ENCODE measurements at places on chromosomes 11 and 22.

DNA sequence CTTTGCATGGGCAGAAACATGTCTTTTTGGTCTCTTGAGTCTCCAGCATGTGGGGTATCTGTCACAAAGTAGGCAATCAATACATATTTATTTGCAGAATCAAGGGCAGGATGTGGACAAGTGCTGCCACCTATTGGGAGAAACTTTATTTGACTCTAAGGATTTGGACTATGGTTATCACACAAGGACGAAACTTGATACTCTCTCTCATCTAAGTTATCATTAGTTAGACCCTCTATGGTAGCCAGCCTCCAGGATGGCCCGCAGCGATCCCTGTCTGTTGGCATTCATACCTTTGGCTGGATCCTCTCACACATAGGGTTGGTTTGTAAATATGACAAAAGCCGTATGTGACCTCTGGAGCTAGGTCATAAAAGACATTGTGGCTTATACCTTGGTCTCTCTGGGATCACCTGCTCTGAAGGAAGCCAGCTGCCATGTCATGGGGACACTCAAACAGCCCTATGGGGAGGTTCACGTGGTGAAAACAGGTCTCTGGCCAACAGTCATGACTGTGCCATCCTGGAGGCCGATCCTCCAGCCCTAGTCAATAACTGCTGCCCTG lies 1.1 kb upstream of the FBXO7 start:
- peak; percentile 22 for DNase-seq

GRCh38 chr11:45155058-45155551 lies 8.7 kb downstream of the PRDM11 start:
- DNase-seq: no peak

DNA sequence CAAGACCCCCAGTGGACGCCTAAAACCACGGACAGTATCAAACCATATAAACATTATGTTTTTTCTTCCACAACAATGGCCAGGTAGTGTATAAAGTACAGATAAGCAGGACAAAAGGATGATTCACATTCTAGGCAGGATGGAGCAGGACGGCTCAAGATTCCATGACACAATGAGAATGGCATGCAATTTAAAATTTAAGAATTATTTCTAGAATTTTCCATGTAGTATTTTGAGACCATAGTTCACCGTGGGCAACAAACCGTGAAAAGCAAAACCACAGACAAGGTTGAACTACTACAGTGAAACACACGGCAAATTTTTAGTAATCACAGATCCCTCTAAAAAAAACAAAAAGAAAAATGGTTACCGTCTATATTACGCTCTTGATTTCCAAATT lies 7.5 kb downstream of the NARS2 start:
- DNase-seq: no peak

DNA sequence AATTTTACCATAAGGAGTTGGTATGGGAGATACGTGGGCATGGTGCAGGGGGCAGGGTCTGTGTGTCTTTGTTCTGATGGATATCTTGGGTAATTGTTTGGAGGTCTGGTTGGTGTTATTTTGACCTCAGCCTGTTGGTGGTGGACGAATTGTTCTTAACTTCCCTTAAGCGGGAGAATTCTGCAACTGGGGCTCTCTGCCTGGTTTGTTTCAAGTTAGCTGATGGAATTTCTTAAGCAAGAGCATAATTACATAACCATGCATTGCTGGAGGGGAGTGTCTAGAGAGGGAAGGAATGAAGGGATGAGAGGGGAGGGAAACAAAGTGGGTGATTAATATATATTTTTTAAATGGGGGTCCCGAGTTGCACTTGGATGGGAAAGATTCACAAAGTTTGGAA lies 908.5 kb upstream of the RAG2 start:
- no peak for DNase-seq

DNA sequence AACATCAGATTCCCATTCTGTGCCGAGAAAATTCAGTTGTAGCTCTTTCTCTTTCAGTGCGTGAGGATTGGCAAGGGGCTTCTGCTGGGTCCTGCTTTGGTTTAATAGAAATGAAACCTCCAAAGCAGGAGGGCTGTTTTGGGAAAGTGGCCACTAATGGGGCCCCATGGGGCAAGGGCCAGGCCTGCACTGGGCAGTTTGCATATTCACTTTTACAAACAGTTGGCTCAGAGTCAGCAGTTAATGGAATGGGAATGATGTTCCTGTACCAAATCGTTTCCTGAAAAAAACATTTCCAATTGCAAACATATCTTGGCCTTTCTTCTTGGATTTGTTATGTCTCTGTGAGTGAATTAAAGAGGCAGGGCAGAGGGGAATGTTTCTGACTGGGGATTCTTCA lies 92.1 kb downstream of the PARVA start:
- no peak for DNase-seq

DNA sequence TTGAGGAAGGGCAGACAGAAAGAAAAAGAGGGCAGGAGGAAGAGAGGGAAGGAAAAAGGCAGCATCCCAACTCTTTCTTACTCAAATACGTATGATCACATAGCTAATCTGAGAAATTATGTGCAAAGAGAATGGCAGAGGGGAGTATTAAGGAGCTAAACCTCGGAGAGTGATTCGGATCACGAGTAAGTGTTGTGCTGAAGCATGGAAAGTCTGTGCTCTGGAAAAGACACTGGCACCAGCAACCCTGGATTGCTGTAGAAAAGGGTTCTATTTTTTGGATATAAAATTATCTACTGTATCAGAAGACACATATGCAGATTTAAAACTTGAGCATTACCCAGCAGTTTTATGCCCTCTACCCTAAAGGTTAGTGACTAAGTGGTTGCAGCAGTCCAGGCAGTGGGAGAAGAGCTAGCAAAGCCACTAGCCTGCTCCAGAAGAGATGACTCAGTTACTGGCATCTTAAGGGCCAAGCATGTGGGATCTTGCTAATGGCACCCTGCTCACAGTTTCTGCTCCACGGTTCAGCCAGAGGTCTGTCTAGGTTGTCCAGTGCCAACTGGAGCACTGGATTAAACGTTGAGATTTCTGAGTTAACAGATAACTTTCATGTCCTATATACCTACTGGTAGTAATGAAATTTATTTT lies 151.7 kb downstream of the SWAP70 start:
- no peak for DNase-seq

DNA sequence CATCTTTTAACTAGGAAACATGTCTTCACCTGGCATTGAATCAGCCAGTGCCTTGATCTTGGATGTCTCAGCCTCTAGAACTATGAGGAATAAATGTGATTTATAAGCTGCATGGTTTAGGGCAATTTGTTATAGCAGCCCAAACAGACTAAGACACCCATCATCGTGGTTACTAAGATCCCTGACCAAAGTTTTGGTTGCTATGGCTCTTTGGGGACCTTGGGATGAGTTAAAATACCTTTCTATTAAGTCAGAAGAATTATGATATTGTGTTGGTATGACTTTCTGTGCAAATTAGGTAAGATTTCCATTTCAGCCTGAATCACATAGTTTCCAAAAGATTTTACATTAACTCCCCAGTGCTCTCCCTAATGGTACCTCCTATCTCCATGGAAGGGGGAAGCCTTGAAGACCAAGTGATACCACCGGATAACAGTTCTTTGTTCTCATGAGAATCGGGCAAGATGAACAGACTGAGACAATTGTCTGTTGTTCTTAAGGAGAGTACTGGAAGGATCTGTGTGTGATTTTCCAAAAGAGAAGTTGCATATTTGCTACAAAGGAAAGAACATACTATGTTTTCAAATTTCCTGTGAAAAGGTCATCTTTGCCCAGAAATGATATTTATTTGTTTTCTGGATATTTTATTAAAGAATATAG lies 60.4 kb upstream of the UBASH3B start:
- no peak for DNase-seq

DNA sequence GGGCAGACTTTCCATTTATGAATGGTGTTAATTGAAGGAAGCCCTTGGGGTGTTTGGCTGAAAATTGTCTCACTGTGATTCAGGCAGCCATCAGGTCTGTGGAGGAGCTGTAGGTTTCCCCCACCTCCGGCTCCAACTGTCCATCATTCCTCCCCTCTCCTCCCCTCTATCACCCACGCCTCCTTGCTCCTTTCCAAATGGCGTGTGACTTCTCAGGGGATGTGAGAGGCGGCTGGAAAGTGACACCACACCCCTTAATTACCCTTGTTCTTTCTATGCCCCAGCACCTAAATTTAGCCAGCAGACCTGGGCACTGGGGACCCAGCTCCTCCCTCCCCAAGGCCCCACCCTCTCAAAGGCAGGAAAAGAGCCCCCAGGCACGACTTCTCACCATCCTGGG lies 38.1 kb upstream of the SYT7 start:
- DNase-seq: no peak

- DNase-seq: no peak
Observed at GRCh38 chr11:93031386-93031785, 61.9 kb downstream of the MTNR1B start.

GRCh38 chr11:6992026-6992425 lies 28.1 kb downstream of the ZNF214 start:
- no peak for DNase-seq

DNA sequence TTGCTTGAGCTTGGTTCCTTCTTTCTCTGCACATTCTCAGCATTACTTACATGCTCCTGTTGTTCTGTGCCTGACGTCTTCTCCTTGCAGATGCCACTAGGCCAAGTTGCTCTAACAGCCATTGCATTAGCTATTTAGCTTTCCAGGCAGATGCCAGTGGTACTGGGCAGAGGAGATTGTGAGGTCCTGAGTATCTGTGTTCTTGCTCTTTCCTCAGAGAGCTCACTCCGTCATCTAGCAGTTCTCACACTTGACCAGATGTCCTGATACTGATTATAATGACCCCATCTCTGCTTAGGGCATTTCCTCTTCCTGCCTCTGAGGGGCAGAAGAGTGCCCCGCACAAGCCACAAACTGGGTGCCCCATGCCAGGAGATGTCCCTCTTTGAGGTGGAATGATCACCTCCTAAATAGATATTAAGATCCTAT lies 30.7 kb downstream of the ARHGAP1 start:
- DNase-seq: no peak

- DNase-seq: no peak
Observed at GRCh38 chr11:61694602-61694939, 14.4 kb downstream of the DAGLA start.

DNA sequence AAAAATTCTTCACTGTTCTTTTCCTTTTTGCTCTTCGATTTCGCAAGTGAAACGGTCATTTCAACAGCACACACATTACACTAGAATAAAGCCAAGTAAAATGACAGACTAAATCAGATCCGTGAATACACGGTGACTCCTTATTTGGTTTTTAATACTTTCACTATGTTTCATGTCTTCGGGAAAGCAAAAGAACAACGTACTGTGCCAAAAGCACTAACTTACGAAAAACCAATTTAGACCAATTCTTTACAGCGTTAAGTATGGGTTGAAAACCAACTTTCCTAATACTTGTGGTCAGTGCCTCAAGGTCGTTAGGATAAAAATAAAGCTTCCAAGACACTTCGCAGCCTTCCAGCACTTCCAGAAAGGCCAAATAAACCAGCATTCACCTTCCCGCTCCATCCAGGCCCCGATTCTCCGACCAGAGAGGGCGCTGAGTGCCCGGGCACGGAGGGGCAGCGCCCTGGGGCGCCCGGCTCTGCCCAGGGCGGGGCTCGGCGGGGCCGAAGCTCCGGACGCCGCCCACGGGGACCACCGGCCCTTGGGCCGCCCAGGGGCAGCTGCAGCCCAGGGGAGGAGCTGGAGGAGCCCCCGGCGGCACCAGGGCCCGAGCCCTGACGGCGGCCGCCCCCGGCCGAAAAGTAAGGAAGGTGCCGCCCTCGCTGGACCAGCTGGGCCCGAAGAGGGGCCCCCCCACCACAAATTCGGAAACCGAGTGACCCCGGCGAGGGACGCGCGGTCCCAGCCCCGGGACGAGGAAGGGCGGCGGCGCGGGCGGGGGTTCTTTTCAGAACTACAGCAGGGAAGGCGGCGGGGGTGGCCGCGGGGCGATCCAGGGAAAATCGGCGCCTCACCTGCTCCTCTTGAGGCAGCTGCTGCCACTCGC lies 499 bp downstream of the ATL3 start:
- no peak for DNase-seq

DNA sequence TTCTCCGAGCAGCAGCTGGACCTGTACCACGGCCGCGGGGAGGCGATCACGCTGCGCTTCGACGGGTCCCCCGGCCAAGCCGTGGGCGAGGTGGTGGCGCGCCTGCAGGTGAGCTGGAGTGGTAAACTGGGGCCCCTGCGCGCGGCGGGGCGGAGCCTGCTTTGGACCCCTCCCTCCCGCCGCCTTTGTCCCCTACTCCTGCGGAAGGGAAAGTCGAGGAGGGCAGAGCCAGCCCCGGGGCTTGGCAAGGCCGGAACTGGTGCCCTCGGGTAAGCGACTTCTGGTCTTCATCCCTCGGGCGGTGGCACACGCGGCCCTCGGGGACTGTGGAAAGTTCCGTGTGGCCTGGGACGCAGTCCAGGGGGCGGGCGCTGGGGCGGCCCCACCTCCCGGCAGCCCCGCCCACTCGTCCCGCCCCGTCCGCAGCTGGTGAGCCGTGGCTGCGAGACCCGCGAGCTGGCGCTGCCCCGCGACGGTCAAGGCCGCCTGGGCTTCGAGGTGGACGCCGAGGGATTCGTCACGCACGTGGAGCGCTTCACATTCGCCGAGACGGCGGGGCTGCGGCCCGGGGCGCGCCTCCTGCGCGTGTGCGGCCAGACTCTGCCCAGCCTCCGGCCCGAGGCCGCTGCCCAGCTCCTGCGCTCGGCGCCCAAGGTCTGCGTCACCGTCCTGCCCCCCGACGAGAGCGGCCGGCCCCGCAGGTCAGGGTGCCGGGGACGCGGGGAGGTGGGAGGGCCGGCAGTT lies 9.2 kb downstream of the SIPA1 start:
- DNase-seq: no peak

- DNase-seq: no peak
Observed at GRCh38 chr11:27218421-27219038, 144.5 kb downstream of the CCDC34 start.

DNA sequence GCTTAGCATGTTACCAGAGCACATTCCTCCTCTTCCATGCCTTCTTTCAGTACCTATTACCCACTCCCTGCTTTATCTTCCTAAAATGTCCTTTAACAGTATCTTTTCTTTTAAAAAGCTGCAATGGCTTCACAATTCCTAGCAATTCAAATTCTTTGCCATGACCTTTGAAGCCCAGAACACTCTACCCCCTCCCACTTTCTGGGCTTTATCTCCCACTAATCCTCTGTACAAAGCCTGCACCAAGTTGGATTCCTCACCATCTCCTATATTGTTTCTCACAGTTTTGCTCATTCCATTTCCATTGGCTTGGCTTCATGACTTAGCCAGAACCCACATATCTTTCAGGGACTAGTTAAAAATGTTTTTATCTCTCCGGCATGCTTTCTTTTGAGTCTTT lies 80.9 kb downstream of the FAM76B start:
- DNase-seq: no peak

DNA sequence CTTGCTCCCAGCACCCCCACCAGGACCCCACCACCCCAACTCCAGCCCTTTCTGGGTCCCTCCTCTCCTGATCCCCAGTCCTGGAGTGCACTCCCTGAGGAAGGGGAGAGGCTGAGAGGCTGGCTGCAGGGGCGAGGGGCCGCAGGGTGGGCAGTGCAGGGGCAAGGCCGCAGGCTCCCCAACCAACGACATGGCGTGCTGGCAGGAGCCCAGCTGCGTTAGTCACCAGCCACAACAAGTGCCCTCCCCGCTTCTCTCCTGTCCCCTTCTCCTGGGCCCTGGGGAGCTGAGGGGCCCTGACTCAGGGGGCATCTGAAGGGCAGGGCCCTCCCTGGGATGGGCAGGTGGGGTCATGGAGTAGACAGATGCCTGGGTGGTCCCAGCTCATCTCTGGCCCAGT lies 2.3 kb downstream of the CABP7 start:
- no peak for DNase-seq
